ENCODE measurements at places on chromosomes 2 and 18. TPM values are rescaled to one million over a fixed set of nuclear protein-coding genes. Genes with fewer than 3 reads are reported as not detected.

The TMEM163 gene
- total RNA-seq = not detected

The SERPINB3 gene
- total RNA-seq = not detected

The FSHR gene
- not detected for total RNA-seq

The ALLC gene
- not detected for total RNA-seq

The CABLES1 gene
- total RNA-seq = 9.4 TPM

The COL4A4 gene
- 0.14 TPM for total RNA-seq

The ERMN gene
- not detected for total RNA-seq

The MAPK4 gene
- not detected for total RNA-seq

The MYO7B gene
- not detected for total RNA-seq

The PAX8 gene
- 0.14 TPM for total RNA-seq
